ENCODE measurements at places on chromosomes 7 and 10.

DNA sequence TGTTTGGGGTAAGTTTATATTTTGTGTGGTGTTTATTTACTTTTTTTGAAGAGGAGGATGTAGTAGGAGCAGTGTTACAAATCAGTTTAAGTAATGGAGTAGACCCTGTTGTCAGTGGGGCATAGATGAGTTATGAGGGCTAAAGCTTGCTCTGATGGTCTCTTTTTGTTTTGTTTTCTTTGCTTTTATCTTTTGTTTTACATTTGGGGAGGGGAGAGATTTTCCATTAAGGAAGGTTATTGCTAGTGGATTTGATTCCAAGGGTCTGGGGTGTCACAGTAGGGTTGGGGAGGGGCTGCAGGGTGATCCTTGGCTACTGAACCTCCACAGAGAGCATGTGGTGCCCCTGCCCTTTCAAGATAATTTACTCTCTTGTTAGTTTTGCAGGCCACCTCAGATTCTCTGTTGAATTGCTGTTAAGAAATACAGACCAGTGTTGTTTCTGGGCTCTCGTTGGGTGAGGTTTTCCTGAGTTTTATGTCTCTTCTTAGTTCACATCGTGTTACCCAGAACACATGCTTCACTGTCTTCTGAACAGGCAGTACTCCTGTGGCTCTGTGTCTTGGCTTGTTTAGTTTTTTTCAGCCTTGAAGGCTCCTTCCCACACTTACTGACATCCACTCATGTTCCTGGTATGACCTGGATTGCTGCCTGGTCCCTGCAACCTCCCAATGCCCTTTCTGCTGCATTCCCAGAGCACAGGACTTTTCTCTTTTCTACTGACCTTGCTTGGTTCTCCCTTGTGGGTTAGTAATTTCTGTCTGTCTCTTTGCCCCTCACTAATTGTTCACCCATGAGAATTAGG, 4.2 kb downstream of the KIFBP start:
- DNase-seq = no peak

- DNase-seq = no peak
Measured at GRCh38 chr10:117137031-117137910, 799 bp downstream of the VAX1 start.

GRCh38 chr7:14740606-14741005, 161.9 kb downstream of the DGKB start:
- no peak for DNase-seq

GRCh38 chr7:18948521-18948920, 168.9 kb downstream of the TWIST1 start:
- DNase-seq = no peak

DNA sequence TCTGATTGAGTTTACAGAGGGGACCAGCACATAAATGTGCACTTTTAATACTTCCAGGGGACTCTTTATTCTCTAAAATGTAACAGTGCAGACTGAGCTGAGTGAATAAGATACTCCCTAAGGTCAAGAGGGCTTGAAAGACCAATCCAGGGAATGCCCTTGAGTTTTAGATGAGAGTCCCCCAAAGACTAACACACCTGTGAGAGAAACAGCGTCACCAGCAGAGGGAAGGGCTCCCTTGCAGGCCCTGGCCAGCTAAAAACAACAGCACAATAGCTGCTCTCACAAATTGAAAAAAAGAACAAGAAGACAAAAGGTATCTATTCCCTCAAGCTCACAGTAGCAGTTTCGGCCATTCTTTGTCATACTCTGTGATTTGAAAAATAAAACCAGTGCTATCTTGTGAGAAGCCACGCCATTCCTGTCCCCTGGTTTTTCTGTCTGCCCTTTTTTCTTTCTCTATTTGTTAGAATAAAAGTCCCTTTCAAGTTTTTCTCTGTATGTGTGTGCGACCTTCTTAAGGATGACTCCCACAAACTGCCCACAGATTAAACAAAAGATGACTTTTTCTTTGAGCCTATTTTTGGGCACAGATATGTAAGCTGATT, 230.4 kb upstream of the BMPER start:
- no peak for DNase-seq

DNA sequence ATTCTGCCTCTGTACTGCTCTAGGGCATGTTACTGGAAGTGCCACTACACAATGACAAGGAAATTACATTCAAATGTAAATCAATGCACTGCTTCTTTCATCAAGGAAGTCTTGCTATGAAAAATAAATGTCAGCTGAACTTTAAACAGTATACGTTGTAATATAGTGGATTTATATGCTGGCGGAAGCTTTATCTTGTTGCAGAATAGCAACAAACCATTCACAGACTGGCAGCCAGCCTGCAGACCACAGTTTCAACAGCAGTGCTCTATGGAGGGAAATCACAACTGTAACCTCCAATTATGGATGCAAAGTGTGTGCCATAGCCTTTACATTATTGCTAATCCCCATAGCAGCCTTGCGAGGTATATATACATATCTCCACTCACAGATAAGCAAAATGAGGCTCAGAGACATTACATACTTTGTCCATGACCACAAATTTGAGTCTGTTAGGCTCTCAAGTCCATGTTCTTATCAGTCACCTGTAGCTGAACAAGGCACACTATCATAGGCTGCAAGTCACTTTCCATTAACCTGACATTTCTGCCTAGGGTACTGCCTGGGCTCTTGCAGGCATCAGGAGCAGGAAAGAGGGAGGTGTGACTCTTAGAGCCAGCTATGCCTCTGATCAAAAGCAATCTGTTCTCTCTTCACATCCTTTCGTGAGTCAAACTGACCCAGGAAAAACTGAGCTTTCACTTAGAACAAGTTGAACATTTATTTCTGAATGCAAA, 22.6 kb downstream of the COL28A1 start:
- no peak for DNase-seq

DNA sequence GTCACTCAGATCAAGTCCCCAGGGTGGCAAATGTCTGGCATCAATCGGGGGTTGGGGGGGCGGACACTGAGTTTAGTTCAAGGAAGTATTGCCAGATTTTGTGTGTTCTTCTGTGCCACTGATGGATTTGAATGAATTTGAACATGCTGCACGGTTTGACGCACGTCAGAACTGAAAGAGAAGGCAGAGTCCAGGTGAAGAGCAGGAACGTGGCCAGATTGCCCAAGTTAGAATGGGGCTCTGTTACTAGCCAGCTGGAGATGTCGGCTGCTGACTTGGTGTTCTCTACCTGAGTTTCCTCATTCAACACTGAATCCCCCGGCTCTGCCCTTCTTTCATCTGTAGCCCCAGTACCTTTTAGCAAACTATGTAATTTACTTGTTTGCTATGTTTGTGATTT, 180.2 kb downstream of the PRKCQ start:
- no peak for DNase-seq

GRCh38 chr10:71083716-71083975, 128.7 kb upstream of the UNC5B start:
- no peak for DNase-seq

DNA sequence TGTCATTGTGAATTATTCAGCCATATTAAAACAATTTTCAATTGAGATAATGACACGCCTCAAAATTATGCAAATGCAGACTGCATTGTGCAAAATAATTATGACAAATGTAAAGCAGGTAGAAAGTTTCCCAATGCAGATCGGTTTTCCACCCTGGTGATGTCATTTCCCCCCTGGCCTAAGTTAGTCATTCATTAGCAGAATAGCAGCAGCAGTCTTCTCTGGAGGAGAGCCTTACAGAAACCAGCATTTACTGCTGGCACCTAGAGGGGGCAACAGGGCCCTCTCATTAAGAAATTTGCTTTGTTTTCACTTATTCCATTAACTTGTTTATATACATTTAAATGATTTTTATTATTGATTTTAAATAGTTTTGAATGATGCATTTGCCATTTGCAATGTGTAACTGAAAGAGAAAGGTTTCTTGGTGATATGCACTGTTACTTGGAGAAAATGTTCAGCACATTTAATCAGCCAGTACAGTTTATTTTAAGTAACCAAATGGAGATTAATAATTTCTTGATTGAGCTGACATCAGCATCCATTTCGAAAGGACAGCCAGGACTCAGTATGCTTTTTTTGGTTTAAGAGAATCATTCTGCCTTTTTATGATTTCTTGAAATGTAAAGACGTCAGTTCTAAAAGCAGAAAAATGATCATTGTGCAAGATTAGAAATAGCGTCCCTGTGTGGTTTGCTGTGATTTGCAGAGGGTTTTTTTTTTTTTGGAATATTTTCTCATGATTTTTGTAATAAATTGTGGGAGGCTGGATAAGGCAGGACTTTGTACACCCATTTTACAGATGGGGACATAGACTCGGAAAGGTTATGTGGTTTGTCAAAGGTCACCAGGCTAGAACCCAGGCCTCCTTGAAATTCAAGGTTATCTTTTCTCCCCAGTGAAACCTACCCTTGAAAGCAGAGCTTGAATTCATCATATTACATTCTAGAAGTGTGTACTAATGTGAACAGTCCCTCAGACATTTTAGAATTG, 3.5 kb downstream of the ARID5B start:
- peak; percentile 24 for DNase-seq

GRCh38 chr7:51075681-51076580, 240.7 kb downstream of the COBL start:
- DNase-seq = no peak

DNA sequence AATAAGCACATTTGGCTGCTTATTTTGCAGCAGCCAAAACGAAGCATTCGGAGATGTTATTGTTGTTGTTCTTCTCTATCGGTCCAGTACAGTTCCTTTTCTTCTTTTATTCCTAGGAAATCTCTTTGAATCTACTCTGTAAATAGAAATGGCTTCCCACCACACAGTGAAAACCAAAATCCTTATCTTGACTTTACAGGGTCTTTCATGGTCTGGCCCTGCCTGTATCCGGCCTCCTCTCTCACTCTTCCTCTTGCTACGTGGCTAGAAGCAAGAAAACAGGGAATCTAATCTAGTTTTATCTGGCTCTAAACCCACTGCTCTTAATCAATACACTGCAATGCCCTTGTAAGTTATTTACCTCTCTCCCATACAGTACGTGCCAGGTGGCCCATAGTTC, 926.0 kb upstream of the C7orf33 start:
- DNase-seq = no peak

- DNase-seq = no peak
Measured at GRCh38 chr7:158933468-158934139, 77.2 kb downstream of the DYNC2I1 start.

DNA sequence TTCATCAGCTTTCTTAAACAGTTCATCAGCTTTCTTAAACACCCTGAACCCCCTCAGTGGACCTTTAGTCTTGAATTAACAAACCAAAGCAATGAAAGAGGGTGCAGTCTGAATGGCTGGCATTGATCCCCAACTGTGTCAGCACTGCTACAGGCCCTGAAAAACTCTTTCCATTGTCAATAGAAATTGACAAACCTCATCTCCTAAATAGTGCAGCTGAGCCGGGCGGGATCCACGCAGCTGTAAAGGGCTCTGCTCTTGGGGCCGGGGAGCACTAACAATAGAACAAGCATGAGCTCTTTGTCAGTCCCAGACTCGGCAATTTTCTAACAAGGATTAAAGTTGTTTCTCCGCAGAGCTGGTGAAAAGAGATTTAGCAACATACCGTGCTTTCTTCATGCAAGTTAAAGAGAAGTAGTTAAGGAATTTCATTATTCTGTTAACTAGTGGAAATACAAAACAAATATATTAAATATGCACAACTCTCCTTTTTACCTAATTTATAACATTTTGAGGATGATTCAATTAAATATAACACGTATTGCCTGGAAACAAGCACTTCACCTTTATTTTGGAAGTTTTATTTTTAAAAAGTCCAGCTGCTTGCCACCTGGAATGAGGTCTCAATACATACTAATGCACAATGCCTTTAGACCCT, 24.7 kb upstream of the FEZF1 start:
- DNase-seq = no peak

DNA sequence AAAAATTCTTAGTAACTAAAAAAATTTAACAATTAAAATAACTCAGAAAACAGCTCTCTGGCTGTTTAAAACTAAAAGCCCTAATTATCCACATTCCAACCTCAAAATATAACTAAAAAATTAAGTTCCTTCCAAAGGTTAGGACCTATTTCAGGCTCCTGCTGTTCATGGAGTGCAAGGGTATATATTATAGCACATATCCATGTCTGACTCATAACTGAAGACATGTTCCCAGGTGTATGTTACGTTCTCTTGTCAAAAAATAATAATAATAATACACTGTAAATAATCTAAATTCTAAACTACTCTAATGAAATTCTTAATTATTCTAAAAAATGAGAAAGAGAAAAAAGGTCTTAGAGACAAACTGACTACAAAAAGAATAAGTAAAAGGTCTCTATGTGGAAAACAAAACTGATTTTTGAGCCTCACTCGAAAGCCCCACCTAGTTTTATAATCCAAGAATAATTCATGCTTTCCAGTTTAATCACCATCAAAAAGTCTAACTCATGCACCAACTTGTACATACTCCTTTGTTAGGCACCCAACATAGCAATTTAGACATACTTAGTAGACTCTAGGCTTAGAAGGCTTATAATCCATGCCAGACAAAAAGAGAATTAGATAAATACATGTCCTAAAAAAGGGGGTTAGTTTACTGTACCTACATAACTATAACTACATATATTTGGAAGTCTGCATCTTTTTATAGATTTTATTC, 171.4 kb downstream of the KMT2E start:
- no peak for DNase-seq

DNA sequence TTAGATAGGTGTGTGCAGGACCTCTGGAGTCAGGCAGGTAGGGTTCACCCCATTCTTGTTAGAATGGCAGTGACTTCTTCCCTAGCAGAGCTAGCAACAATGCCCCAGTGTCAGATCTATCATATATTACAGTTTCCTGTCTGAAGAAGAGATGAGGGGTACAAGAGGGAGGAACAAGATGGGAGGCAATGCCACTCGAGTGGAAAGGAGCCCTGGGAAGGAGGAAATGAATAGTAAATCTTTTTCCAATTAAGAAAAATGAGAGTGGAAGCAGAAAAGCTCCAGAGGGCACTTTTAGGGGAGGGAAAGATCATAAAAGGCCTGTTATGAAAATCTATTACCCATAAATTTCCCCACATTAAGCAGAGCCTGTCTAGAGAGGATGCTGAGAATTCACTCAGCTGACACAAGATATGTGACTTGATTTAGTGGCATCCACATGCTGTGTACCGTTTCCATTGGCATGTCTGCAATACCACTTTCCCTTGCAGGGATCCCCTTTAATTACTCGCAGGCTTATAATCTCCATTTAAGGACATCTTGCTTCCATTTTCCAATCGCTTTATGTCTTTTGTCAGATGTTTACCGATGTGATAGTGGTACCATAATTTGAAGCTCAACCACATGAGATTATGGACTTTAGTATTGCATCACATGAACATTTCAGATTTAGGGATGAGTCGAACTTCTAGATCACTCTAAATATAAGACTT, 70.0 kb upstream of the AGBL3 start:
- DNase-seq = no peak

- DNase-seq = no peak
Measured at GRCh38 chr7:26897928-26898327, 33.5 kb upstream of the SKAP2 start.
